ENCODE measurements at places on chromosomes 11 and 22.

- no peak for DNase-seq
These were observed 547.9 kb downstream of the BUD13 start for GRCh38 chr11:116224889-116225200.

DNA sequence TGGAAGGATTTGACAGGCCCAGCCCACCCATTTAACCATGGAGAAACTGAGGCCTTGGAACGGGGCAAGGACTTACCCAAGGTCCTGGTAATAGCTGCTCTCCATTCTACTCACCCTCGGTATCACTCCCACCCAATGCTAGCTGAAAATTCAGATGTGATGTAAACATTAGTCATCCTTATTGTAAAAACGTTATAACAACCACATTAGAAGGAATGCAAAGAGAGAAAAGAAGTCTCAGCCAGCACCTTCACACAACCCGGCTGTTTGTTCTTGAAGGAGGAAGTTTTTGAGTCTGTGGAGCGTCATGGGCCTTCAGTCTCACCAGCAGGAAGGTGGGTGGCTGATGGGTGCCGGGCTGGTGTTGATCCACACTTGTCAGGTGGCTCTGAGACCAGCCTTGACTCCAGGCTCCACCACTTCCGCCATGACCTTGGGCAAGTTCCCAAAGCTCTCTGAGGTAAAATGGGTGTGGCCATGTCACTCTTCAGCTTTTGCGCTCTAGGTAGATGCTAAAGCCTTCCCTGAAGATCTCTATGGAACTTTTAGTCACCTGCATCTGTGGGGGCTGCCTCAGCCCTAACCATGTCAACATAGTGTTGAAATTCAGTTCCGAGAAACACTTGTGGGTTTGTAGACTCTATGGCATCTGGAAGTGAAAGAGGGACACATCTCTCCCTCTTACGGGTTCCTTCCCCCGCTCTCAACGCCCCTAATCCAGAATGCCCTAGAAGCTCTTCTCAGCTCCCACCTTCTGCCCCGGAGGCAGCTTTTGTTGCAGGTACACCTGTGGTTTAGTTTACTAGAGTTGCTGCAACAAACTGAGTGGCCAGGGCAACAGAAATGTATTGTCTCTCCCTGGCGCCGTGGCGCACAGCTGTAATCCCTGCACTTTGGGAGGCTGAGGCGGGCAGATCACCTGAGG is 14.8 kb downstream of the CD6 start:
- peak; percentile 98 for DNase-seq

GRCh38 chr11:125626288-125626950 is 1.5 kb downstream of the CHEK1 start:
- DNase-seq = peak; percentile 36

DNA sequence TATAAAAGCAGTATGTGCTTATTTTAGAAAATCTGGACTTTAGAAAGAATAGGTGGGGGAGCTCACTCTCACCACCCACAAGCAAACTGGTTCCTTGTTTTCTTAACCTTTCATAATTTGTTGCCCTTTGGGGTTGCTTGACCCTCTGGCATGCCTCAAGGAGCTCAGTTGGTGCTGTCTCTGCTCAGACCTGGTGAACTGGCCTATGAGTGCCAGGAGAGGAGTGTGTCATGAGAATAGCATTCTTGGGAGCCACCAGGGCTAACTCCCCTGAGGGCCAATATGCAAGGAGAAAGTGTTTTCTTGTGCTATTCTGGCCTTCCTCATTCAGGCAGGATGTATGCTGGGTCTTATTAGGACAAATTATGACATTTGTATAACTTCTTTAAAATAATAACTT is 21.0 kb upstream of the AMOTL1 start:
- DNase-seq = no peak

DNA sequence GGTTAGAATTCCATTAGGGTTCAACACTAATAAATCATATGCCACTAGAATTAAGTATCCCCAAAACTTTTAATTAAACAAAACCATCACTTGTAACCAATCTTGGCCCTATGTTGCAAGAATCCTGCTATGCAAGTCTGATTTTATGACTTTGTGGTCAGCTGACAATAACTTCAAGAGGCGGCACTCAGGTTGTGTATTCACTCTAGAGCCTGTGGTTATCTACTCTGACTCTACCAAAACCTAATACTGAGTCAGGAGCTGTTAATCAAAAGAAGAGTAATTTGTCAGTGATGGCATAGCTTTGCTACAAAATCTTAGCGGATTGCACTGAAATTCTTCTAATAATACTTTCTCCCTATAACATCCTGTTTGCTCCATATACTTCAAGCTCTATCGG is 253.7 kb downstream of the AASDHPPT start:
- DNase-seq = no peak

GRCh38 chr11:11441516-11441915 is 88.5 kb upstream of the CSNK2A3 start:
- DNase-seq = no peak

GRCh38 chr11:5593146-5593545 is 3.3 kb upstream of the TRIM6 start:
- DNase-seq = no peak

GRCh38 chr22:48025096-48025495 is 1262.6 kb downstream of the TBC1D22A start:
- DNase-seq = no peak

- no peak for DNase-seq
These were observed 35.9 kb downstream of the EFCAB6 start for GRCh38 chr22:43776081-43776670.

DNA sequence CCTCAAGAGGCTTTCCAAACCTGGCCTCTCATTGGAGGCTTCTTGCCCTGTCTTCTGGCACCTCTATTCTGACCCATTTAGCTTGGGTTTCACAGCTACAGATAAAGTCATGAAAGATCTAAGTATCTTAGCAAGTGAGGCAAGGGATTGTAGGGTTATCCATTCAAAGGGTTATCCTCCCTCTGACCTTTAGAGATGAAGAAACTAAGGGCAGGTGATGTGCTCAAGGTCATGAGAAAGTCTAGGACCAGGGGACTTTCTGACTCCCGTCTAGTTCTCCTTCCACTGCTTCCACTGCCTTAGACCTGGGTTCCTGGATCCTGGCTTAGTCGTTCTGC is 7.2 kb downstream of the PHOX2A start:
- no peak for DNase-seq

DNA sequence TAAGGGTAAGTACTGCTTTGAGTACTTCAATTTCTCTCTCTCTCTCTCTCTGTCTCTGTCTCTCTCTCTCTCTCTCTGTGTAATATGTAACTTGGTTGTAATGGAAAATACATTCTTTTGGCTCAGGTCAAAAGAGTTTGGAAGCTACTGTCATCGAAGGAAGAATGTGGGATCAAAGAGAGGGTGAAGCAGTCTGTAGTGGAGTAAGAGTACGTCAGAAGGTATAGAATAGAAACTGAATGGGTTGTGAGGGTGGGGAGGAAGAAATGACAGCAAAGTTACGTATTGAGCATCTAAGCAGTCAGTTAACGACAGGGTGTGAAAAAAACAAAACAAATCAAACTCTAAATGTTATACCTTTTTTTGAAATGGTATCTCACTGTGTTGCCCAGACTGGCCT is 10.0 kb downstream of the NCAM1 start:
- no peak for DNase-seq

Measured in central memory CD4-positive, alpha-beta T cell (primary cell).